ENCODE measurements at places on chromosomes 5 and 9. TPM values are rescaled to one million over a fixed set of nuclear protein-coding genes. Genes with fewer than 3 reads are reported as not detected.

The GHR gene
- 0.03 TPM for polyA plus RNA-seq

The SPACA9 gene
- polyA plus RNA-seq: 6.7 TPM

DNA sequence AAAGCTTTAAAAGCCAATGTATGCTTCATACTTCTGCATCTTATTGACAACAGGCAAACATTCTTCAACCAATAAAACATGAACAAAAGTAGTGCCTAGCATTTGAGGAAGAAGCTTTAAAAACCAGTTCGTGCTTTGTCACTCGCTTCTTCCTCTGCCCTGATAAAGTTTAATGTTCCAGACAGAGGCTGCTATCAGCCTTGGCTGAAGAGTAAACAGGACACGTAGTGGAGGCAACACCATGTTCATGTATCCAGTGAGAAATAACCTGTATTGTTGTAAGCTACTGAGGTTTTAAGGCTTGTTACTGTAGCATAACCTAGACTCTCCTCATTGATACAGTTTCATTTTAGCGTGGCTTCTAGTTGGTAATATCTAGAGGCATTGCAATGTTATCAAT is 3.2 kb upstream of the FUBP3 start:
- no peak for DNase-seq

DNA sequence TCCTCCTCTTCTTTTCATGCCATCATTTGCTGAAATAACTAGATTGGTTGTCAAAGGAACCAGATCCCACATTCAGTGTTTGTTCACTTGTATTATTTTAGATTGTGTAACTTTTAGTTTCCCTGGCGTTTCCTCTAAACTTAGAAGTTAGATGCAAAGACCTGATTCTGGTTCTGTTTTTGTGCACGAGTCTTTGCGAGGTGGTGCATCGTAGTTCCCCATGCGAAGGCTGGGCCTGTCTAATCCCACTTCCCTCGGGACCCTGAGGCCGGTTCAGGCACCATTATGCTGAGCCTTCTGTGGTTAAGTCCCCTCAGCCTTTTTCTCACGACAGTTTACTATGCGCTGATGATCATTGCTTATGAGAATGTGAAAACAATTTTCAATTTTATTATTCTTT is 219.1 kb upstream of the OTULINL start:
- no peak for DNase-seq

DNA sequence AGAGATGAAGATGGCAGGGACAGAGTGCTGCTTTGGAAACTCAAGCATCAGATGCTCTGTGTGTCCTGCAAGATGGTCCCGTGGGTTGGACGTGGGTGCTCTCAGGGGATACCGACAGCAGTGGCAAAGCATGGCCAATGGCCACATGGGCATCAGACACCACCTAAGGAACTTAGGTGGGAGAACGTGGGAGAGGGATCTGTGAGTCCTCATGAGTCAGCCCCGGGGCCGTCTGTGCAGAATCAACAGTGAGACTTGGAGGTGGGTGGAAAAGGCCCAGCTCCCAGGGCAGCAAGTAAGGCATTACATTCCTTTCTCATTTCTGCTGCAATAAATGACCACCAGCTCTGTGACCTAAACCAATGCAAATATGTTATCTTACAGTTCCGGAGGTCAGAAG is 77.0 kb downstream of the RAD23B start:
- DNase-seq: no peak

The LVRN gene
- 0.02 TPM for polyA plus RNA-seq

The GCNT4 gene
- polyA plus RNA-seq: 0.02 TPM

GRCh38 chr9:77891128-77891800 is 140.3 kb downstream of the GNAQ start:
- no peak for DNase-seq
